ENCODE measurements at places on chromosomes 16 and 17.
A peak's percentile ranks its signal among the peaks of the same experiment; 100 is the strongest.

DNA sequence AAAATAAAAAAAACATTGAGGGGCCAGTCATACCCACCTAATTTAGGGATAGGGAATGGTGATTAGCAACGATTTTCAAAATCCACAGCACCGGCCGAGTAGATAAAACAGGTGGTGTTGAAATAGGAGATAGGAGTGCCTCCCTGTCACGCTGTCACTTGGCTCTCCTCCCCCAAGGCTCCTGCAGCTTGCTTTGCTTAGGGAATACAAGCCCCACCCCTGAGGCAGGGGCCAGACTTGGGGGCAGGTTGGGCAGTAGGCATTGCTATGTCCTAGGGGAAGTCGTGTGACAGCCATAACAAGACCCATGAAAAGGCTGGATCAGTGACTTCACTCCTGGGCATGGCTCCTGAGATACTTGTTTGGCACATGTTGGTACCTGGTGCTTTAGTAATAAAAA lies 25.8 kb downstream of the POLR2A start:
- no peak for DNase-seq

- no peak for DNase-seq
These were observed 27.4 kb upstream of the RCVRN start for GRCh38 chr17:9932491-9932890.

DNA sequence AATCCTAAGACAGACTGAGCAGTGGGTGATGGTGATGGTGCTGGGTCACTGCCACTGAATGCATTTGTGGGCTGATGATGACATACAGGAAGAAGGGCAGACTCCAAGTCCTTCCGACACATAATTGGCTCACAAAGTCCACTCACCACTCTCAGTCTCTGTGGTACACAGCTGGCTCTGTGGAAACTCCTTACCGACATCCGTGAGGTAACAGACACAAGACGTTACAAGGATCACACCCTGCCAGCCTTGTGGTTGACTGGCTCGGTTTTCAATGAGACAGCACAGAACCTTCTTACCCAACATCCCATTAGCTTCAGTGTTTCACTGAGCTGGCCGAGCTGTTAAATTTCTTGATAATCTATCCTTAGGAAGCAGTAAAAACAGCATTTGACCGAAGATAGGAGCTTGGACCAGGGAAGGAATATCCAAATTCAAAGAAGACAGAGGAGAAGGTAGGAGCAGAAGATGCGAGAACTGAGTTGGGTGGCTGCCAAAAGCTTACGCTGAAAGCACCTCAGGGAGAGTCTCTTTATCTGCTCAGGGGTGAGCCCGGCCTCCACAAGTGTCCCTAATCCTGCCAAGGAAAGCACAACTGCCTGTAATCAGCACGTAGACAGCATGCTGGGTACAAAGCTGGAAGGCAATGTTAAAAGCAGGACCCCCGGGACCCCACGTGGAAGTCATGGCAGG lies 5.5 kb upstream of the MXRA7 start:
- no peak for DNase-seq

GRCh38 chr16:57910696-57911095 lies 60.2 kb downstream of the CNGB1 start:
- DNase-seq: no peak

DNA sequence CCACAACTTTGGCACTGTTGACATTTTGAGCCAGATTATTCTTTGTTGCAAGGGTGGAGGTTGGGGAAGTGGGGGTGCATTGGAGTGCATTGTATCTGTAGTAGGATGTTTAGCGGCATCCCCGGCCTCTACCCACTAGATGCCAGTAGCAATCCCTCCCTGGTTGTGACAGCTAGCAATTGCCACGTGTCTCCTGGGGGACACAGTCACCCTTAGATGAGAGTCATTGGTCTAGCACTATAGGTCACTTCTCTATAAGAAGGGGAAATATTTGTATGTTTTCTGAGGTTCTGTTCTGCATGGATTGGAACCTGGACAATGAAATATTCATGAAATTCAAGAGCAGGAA lies 32.4 kb downstream of the MSI2 start:
- DNase-seq: no peak

GRCh38 chr16:75695708-75696107 lies 5.6 kb downstream of the DUXB start:
- peak; percentile 14 for DNase-seq

GRCh38 chr17:29140631-29141513 lies 39.3 kb downstream of the MYO18A start:
- DNase-seq: no peak

GRCh38 chr16:69453936-69454335 lies 29.5 kb downstream of the CYB5B start:
- DNase-seq: no peak

- no peak for DNase-seq
These were observed 37.6 kb downstream of the NME2 start for GRCh38 chr17:51203838-51204237.

- DNase-seq: no peak
These were observed 61.5 kb downstream of the NF1 start for GRCh38 chr17:31156326-31156725.

- no peak for DNase-seq
These were observed 62.4 kb downstream of the VAT1L start for GRCh38 chr16:77850636-77851333.

- no peak for DNase-seq
These were observed 725 bp upstream of the CACNA1H start for GRCh38 chr16:1152123-1152638.

GRCh38 chr17:66426397-66427033 lies 124.1 kb downstream of the PRKCA start:
- DNase-seq: peak; percentile 21

- no peak for DNase-seq
These were observed 87.1 kb downstream of the PLXDC1 start for GRCh38 chr17:39064374-39064773.

GRCh38 chr16:55572439-55572838 lies 6.0 kb downstream of the CAPNS2 start:
- DNase-seq: no peak

DNA sequence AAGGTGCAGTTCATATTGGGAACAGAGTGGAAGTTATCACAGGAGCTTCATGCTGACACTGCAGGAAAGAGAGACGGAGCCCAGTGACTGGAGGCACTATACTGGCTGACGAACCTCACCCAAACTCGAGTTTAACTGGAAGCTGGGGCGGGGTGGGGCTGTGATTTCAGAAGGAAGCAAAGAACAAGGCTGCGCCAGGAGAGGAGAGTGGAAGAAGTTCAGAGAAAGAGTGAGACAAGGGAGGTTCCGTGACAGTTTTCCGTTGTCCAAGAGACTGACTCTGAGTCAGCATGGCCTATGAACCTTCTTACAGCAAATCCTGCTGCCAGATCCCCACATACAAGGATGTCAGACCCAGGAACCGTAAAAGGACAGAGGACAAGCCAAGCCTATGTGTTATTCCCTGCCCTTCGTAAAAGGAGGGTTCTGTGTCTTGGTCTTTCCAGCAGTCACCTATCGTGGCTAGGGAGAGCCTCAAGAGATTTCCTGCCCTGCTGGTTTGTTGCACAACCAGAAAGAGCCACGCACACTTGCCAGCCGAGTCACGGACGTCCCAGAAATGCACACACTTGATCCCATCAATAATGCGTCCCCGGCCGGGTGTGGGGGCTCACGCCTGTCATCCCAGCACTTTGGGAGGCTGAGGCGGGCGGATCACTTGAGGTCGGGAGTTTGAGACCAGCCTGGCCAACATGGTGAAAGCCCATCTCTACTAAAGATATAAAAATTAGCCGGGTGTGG lies 5.1 kb downstream of the PITPNA start:
- DNase-seq: no peak

- DNase-seq: no peak
These were observed 6.3 kb upstream of the KCNG4 start for GRCh38 chr16:84245956-84246678.

DNA sequence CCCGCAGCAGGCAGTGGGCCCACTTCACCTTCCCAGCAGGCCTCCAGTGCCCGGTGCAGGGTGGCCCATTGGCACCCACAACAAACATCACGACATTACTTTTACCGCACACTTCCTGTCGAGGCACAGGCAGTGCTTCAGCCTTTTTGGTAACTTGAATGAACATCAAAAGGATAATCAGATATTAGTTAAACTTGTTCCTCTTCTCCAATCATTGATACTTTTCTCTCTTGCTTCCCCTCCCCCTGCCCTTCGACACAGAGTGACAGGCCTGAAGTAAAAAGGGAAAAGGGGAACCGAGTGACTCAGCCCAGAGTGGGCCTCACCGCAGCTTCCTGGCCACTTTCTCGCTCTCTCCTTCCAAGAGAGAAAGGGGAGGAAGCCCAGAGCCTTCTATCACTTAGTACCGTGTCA lies 507.0 kb downstream of the MAF start:
- no peak for DNase-seq

DNA sequence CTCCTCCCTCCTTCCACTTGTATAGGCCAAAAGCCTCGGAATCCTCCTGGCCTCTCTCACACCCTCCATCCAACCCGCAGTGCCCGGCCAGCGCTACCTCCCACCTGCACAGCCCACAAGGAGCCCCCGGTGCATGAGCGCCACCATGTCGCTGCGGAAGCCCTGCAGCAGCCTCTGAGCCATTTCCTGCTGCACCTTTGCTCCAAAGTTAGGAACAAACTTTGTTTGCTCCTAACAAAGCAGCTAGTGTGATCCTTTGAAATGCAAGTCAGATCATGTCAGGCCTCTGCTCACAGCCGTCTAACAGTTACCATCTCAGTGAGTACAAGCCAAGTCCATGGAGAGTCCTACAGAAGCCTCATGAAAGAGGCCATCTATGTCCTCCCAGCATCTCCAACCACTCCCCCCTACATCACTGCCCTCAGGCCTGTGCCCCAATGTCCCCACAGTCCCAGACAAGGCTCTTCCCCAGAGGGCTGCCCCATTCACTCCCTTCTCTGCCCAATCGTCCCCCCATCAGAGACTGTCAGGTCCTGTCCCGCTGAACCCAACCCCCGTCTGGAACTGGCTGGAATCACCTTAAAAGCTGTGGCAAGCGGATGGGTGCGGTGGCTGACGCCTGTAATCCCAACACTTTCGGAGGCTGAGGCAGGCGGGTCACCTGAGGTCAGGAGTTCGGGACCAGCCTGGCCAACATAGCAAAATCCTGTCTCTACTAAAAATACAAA lies 7.5 kb downstream of the DCAKD start:
- DNase-seq: no peak

DNA sequence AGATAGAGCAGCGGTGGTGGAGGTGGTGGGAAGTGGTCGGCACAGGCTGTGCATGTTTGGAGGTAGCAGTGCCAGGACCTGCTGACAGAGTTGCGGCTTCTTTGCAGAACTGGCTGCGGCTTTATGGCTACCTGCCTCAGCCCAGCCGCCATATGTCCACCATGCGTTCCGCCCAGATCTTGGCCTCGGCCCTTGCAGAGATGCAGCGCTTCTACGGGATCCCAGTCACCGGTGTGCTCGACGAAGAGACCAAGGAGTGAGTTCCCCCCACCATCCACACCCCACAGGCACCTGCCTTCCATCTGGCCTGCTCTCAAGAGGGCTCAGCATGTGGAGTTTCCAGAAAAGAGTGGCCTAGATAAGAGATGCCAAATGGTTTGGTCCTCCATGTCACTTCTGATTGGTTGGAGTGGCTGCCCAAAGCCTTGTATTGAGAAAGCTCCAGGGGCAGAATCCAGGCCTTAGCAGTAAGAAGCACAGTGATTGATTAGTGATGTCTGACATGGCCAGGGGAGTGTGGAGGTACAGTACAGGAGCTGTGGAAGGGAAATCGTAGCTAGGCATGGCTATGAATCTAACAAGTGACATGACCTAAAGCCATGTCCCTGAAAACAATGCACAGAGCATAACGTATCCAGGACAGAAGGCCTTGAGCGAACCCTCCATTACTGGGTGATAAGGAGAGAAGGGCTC lies 12.0 kb downstream of the MMP15 start:
- no peak for DNase-seq

GRCh38 chr17:69637446-69638156 lies 223.1 kb downstream of the MAP2K6 start:
- DNase-seq: no peak

- no peak for DNase-seq
These were observed 34.4 kb downstream of the CDRT15L2 start for GRCh38 chr17:20613905-20614304.

GRCh38 chr17:44191369-44191768 lies 4.6 kb downstream of the TMUB2 start:
- no peak for DNase-seq
